ENCODE measurements at places on chromosomes 11 and 22.

DNA sequence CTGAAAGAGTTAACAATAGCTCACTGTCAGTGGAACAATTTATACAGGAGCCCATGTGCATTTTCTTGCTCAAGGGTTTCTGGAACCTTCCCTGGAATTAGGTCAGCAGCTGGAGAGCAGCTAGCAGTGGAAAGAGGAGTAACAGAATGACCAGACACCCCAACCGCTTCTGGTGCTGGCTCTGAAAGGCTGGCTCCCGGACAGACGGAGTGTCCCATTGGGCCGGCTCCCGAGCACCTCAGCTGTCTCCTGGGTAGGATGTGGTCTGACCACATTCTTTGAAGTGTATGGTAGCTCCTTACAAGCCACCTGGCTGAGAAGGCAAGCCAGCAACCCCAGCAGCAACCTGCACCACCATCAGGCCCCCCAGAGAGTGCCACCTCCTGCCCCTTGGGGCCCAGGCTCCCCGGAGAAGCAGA, 44.7 kb downstream of the ABTB2 start:
- H3K27me3 ChIP-seq, result peaks cover 11% of the 10 kb centered on the region
- H3K36me3 ChIP-seq, result no peaks in the 10 kb centered on the region
- H3K27ac ChIP-seq, result no peak overlapping the region
- peak; percentile 7 for DNase-seq
- H3K4me1 ChIP-seq, result peaks cover 23% of the 10 kb centered on the region

GRCh38 chr11:96620464-96621044, 230.7 kb downstream of the JRKL start:
- no peak overlapping the region for H3K27ac ChIP-seq
- no peak for DNase-seq
- H3K4me3 ChIP-seq, result no peak overlapping the region
- H3K36me3 ChIP-seq, result no peaks in the 10 kb centered on the region
- H3K4me1 ChIP-seq, result no peaks in the 10 kb centered on the region
- no peaks in the 10 kb centered on the region for H3K27me3 ChIP-seq

- peaks cover 19% of the 10 kb centered on the region for H3K27me3 ChIP-seq
- H3K4me3 ChIP-seq, result peak overlapping the region; percentile 55
- H3K4me1 ChIP-seq, result peaks cover 41% of the 10 kb centered on the region
Observed at GRCh38 chr11:46238078-46238966, 39.1 kb upstream of the CREB3L1 start.

DNA sequence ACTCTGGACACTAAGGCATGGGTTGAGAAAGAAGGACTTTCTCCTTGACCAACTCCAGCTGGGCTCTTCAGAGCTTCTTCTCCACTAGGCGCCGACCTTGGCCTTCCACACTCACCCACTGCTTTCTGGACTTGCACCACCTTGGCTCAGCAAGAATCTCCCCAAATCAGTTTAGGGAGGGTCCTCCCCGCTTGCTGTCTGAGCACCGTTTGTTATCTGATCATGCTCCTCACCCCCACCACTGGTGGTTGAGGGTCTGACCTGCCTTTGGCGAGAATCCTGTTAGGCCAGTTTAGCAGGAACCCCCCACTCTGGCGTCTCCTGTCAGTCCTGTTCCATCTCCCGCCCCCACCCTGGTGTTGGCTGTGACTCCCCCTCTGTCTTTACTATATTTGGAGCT, 10.4 kb downstream of the APOL2 start:
- DNase-seq, result no peak
- peak overlapping the region; percentile 89 for H3K27ac ChIP-seq
- peaks cover 14% of the 10 kb centered on the region for H3K36me3 ChIP-seq

DNA sequence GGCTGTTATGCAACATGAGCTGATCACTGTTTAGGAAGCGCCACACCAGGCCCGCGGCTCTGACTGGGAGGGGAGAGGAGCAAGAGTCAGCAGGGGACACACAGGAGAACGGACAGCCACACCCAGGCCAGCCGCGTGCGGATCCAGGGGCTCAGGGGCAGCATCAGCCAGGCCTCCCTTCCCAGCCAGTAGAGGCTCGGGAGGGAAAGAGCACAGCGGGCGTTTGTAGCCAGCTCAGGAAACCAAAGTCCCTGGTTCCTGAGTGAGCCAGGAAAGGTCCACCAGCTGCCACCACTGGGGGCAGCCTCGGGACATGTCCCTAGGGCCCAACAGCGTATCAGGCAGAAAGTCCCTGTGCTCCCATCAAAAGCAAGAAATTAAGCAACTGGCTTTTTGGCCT, 71.8 kb upstream of the PITPNB start:
- H3K4me3 ChIP-seq, result no peak overlapping the region
- no peaks in the 10 kb centered on the region for H3K36me3 ChIP-seq
- DNase-seq, result no peak
- H3K27me3 ChIP-seq, result no peaks in the 10 kb centered on the region

DNA sequence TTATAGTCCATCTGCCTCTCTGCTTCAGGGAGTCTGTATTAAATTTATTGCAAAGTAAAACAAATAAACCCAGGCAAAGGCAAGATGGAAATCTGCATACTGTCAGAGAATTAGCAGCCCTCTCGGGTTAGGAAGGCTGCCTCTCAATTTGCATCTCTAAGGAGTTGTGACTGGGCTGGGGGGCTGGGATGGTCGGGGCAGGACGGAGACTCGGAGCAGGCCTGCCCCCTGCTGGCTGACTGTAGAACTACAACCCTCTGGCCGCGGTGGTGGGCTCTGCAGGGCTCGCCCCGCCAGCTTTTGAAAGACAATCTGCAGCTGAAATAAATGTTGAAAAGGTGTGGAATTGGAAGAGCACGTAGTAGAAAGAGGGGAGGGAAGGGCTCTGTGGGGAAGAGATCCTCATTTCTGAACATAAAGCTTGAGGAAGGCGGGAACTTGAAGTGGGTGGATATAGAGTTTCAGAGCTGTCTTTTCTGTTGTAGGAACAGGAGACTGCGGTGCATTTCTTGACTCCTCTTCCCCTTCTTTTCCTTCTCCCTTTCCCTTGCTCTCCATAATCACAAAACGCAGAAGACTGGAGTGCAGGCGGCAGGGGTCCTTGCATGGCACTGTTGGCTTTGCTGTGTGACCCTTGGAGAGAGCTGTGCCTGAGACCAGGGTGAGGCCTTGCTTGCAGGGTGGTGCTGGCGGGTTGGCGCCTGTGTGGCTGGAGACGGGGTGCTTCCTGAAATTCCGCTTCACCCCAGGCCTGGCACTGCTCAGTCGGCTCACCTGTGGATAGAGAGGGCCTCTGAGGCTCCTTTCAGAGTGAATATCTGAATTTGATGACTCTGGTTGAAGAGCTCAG, 22.6 kb upstream of the PKNOX2 start:
- H3K27ac ChIP-seq, result no peak overlapping the region
- H3K36me3 ChIP-seq, result no peaks in the 10 kb centered on the region
- H3K27me3 ChIP-seq, result peaks cover 24% of the 10 kb centered on the region
- H3K4me1 ChIP-seq, result peaks cover 6% of the 10 kb centered on the region
- DNase-seq, result peak; percentile 63

- H3K36me3 ChIP-seq, result no peaks in the 10 kb centered on the region
- no peaks in the 10 kb centered on the region for H3K4me1 ChIP-seq
- peaks cover 5% of the 10 kb centered on the region for H3K27me3 ChIP-seq
- no peak for DNase-seq
- no peak overlapping the region for H3K4me3 ChIP-seq
Observed at GRCh38 chr11:36098087-36098486, 154.2 kb downstream of the LDLRAD3 start.

- no peaks in the 10 kb centered on the region for H3K36me3 ChIP-seq
- H3K4me3 ChIP-seq, result peak overlapping the region; percentile 69
- H3K4me1 ChIP-seq, result peaks cover 26% of the 10 kb centered on the region
- peak; percentile 13 for DNase-seq
Observed at GRCh38 chr22:40009951-40010671, 15.4 kb downstream of the FAM83F start.

DNA sequence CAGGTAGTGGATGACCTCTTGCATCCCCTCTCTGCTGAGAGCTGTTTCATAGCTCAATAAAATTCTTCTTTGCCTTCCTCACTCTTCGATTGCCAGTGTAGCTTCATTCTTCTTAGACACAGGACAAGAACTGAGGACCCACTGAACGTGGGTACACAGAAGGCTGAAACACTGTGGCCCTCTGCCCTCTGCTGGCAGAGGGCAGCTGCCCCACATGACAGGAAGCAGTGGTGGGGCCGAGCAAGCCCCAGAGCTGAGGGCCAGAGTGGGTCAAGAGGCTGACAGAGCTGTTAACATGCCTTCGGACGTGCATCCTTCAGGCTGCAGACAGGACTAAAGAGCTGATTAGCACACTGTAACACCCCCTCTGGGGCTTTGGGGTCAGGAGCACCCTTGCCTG, 15.6 kb downstream of the SMC1B start:
- no peak overlapping the region for H3K4me3 ChIP-seq
- H3K36me3 ChIP-seq, result no peaks in the 10 kb centered on the region
- H3K27me3 ChIP-seq, result no peaks in the 10 kb centered on the region

DNA sequence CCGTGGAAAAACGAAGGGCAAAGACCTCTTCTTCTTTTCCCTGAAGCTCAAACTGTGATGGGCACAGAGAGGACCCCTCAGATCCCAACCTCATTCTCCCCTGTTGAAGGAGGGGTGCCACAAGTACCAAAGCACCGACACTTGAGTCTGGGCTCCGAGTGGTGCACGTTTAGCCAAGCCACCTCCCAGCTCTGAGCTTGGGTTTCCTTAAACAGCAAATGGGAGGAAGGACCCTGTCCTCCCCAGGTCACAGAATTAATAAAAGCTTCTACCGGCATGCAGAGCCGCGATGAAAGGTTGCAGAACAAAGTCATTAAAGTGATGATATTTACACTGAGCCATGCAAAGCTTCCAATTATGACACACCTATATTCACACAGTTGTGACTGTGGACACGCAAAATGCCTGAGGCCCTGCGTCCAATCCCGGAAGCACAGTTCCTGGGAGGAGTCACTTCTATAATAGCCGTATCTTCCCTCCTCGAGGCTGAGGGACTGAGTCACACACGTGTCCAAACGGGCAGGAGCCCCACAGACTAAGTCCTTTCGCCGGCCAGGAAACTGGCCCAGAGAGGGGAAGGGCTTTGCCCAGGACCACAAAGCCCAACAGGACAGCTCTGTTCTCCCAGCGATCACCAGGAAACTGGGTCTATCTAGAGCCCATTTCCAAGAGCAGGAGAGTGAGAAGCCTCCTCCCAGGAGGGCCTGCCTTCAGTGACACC, 922 bp upstream of the CSNK1E start:
- H3K36me3 ChIP-seq, result peaks cover 2% of the 10 kb centered on the region
- no peaks in the 10 kb centered on the region for H3K27me3 ChIP-seq
- no peak for DNase-seq
- H3K4me3 ChIP-seq, result peak overlapping the region; percentile 80
- H3K4me1 ChIP-seq, result peaks cover 33% of the 10 kb centered on the region

DNA sequence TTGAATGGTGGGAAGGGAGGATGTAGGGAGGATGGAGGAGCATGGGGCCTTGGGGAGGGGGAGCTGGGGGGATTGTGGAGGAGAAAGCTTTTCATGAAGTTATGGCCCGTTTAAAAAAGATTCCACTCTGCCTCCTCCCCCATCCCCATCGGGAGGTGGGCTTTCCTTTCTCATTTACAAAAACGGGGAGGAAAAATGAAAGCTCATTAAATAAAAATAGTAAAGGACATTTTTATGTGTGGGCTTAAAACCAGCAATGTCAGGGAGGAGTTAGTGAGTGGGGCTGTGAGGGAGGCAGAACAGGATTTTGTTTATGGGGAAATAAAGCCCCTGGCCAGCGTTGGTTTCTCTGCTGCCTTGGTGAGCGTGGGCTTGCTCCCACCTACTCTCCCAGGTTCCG, 83.2 kb downstream of the ZBTB16 start:
- DNase-seq, result no peak
- no peak overlapping the region for H3K27ac ChIP-seq
- H3K36me3 ChIP-seq, result no peaks in the 10 kb centered on the region
- H3K4me1 ChIP-seq, result peaks cover 10% of the 10 kb centered on the region
- H3K27me3 ChIP-seq, result no peaks in the 10 kb centered on the region

DNA sequence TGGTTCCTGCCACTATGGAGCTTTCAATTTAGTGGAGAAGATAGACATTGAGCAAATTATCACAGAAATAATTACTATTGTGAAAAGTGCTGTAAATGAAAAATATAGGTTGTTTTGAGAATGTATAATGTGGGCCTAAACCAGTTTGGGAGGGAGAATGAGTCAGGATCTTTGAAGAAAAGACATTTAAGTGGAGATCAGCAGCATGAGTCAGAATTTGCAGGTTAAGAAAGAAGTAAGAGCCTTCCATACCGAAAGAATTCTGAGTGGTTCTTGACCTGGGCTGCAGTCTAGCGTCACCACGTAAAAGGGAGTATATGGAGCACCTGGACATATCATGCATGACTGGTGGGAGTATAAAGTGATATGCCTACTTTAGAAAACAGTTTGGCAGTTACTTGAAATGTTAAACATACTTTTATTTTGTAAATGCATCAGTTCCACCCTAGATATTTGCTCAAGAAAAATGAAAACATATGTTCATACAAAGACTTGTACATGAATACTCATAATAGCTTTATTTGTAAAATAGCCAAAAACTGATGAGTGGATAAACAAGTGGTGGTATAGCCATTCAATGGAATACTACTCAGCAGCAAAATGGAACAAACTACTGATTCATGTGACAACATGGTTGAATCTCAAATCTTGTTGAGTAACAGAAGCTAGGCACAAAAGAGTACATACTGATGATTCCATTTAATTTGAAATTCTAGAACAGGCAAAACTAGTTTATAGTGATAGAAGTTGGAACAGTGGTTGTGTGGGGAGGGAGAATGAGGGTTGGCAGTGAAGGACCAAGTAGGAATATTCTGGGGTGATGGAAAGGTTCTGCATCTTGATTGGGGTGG, 99.2 kb downstream of the STIM1 start:
- H3K4me1 ChIP-seq, result peaks cover 100% of the 10 kb centered on the region
- H3K4me3 ChIP-seq, result peak overlapping the region; percentile 67
- H3K27me3 ChIP-seq, result no peaks in the 10 kb centered on the region
- peak overlapping the region; percentile 100 for H3K27ac ChIP-seq
- H3K36me3 ChIP-seq, result peaks cover 14% of the 10 kb centered on the region

GRCh38 chr11:68649851-68650555, 34.3 kb upstream of the GAL start:
- DNase-seq, result no peak
- peaks cover 3% of the 10 kb centered on the region for H3K36me3 ChIP-seq
- no peak overlapping the region for H3K4me3 ChIP-seq
- H3K27ac ChIP-seq, result no peak overlapping the region

DNA sequence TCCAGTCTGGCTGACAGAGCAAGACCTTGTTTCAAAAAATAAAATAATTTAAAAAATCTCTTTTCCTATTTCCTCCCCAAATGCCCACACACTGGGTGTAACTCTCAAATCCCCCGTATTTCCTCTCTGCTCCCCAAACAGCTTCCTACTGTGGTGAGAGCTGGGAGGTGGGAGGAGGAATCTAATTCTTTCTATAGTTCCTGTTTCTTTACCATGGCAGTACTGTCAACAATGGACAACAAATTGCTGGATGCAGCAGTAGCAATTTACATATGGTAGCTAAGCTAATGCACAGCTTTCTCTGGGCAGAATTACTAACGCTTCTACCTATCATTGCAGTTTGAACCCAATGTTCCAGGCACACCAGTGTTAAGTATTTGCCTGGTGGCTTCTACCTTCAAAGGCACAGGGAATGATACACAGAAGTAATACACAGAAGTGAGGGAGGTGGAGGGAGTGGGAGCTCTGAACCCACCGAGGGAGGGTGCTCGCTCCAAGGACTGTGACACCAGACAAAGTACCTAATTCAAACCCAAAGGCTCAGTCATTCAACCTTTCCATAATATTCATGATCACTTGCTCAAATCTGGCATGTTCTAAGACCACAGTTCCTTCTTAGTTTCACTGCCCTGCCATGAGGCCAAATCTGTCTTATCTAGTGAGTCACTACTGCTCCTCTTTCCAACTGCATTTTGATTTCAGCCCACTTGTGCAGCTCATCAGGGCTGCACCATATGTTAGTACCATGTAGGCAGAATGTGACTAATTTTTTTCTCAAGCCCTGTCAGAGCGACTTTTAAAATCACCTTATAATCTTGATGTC, 37.9 kb downstream of the CELF1 start:
- H3K27me3 ChIP-seq, result no peaks in the 10 kb centered on the region
- H3K36me3 ChIP-seq, result peaks cover 5% of the 10 kb centered on the region
- DNase-seq, result peak; percentile 53
- peaks cover 95% of the 10 kb centered on the region for H3K4me1 ChIP-seq
- H3K4me3 ChIP-seq, result peak overlapping the region; percentile 25
